Globus pallidus (tissue), 1 donor: ENCODE measurements at places on chromosomes 1 and 21.

DNA sequence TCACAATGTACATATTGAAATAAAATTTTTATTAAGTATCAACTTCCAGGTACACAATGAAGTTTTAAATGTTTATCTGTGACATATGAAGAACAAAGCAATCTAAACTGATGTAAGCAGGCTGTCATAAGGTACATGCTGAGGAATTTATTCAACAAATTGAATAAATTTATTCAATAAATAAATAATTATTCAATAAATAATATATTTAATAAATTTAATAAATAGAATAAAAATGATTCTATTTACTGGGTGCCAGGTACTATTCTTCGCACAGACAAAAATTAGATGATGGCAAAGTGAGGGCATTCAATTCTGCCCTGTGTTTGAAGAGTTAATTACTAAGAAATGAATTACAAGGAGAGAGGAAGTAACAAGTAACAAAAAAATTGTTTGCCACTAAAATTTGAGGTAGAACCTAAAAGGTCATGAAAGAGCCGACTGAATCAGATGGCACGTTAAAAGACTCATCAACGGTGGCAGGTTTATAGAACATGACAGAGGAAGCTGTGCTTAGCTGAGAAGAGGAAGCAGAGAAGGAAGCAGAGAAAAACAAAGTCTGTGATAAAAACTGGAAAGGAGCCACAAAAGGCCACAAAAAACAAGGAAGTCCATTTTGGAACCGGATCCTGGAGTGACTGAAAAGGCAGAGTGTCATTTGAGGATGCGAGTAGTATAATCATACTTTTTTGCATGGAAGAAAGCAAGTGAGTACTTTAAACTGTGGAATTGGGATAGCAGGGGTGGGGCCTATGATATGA, 2.2 kb upstream of the USP24 start:
- DNase-seq, result peak; percentile 60

DNA sequence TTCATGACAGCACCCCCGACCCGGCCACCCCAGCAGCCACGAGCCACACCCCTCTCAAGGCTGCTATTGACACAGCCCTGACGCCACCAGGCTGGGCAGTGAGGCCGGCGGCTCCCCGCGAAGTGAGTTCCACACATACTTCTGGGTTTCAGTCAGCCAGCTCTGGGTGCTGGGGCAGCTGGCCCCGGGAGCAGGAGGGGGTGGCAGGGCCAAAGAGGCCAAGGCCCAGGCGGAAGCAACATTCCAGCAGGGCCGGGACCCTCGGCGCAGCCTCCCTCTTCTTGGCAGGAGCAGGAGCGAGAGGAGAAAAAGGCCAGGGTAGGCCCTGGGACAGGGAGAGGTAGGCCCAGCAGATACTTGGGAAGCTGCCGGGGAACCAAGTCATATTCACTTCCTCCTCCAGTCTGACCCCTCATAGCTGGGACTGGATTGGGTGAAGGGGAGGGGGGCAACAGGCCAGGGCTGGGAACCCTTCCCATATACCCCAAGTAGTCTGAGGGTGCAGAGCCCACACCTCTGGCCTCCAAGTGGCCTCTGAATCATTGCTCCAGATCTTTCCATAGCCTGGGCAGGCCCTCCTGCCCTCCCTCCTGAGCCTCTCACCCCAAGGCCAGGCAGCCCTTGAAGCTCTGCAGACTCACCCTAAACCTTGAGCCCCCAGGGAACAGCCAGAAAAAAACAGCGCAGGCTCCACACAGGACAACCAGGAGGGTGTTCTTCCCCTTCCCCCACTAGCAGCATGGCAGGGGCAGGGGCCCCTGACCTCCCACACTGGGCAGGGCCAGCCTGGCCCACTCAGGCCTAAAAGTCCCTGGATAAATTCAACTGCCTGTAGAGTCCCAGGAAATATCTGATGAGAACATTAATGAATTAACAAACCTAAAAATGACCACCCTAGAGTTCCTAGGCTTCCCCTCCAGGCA, 5.7 kb downstream of the HSPG2 start:
- DNase-seq, result no peak

GRCh38 chr1:9591669-9592509, 3.2 kb downstream of the TMEM201 start:
- no peak for DNase-seq

GRCh38 chr1:77459881-77460280, 178.1 kb downstream of the AK5 start:
- DNase-seq, result no peak

DNA sequence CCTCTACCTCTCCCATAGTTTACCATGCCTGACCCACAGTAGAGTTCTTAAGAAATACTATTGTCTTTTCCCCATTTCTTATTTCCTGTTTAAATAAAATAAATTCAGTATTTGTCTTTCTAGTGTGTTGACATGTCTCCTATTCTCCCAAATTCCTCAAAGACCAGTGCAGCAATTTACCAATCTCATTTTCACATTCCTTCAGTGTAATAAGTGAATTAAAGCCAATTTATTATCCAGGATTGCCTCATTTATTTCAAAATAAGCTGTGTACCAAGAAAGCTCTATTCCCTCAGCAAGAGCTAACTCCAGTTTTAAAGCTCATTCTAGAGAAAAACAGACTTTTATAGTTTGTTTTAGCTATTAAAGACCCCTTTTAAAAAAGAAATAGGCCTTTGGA, 49.9 kb downstream of the DISC1 start:
- DNase-seq, result no peak

GRCh38 chr1:163174524-163175437, 27.9 kb downstream of the RGS5 start:
- DNase-seq, result peak; percentile 39

GRCh38 chr1:172903581-172904220, 147.0 kb downstream of the TNFSF18 start:
- DNase-seq, result no peak

- no peak for DNase-seq
These were observed 200.8 kb downstream of the RASAL2 start for GRCh38 chr1:178294654-178295053.

DNA sequence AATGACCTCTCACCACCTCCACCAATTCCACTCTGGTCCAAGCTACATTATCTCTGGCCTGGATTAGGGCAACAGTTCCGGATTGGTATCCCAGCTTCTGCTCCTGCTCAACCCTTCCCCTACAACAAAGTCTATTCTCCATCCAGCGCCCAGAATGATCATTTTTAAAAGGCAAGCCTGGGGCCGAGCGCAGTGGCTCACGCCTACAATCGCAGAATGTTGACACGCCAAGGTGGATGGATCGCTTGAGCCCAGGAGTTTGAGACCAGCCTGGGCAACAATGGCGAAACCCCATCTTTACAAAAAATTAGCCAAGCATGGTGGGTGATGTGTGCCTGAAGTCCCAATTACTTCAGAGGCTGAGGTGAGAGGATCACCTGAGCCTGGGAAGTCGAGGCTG, 2.2 kb downstream of the LYST start:
- no peak for DNase-seq

- DNase-seq, result no peak
These were observed 275.9 kb upstream of the C1orf105 start for GRCh38 chr1:172144445-172145061.

DNA sequence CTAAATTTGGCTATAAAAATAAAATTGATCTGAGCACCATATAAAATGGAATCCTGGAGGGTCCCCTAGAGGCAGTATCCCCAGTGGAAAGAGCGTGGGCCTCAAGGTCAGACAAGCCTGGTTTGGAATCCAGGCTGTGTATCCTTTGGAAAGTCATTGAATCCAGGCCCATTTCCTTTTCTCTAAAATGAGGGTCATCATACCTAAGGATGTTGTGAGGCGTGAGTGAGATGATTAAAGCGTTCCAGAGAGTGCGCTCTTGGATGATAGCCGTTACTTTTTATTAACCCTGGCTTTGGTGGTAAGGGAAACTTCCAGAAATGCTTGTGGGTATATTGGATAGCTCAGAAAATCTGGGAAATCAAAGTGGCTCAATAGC, 683 bp upstream of the ZNF436 start:
- no peak for DNase-seq

DNA sequence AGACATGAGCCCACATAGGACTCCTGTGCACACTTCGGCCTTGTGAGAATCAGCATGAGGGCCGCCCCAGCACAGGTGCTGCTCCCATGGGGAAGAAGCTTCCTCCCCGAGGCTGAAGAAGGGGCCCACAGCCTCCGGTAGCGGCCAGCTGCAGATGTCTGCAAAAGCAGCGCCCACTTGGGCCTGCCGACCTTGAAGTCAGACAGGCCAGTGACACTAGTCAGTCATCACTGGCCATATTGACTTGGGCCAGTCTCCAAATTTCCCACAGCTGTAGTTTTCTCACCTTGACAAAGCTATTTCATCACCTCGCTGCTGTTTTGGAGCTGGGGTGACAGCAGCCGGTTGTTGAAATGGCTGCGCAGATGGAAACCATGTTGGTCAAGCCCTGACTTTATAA, 83.0 kb downstream of the RIPK4 start:
- DNase-seq, result no peak

GRCh38 chr21:34148826-34149558, 75.6 kb downstream of the MRPS6 start:
- peak; percentile 74 for DNase-seq

DNA sequence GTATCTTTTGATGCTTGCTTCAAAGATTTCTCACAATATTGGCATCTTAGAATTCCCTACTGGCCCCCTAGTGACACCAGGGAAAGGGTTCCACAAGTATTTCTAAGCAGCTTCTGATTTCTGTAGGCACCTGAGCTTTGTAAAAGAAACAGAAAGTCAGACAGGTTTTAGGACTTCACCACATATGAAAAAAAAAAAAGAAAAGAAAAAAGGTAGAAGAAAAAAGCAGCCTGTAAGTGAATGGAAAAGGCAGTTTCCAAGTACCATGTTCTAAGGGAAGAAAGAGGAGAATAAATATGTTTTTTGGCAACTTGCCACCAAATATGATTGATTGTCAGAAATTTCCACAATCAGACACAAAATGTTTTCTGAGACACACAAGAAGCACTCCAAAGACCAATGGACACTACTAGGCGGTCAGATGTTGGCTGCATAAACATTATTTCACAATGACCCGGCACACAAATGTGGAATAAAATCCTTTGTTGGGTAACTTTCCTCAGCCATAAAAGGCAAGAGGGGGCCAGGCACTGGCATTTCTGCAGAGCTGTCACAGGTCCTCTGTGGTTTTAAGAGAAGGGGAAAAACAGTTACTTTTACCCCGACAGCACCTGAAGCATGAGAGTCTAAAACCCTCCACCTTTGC, 12.7 kb upstream of the CPLANE2 start:
- no peak for DNase-seq

- DNase-seq, result no peak
These were observed 4.2 kb downstream of the SPATA21 start for GRCh38 chr1:16433030-16433429.

- no peak for DNase-seq
These were observed 161.5 kb upstream of the C1orf174 start for GRCh38 chr1:4061521-4062031.

- no peak for DNase-seq
These were observed 1148.8 kb upstream of the ADGRL4 start for GRCh38 chr1:80155371-80155770.

DNA sequence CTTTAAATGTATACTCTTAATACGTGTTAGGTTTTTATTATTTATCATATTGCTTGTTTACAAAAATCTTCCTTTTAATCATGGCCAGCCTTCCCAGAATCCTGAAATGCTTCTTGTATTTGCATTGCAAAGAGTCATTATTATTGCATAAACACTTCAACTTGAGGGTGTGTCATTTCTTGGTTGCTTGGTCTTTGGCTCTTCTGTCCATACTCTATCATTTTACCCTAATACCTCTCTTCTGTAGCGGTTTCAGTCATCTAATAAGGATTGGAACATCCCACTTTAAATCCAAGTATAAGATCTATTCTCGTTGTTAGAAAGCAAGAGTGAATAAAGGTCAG, 200.6 kb upstream of the CACYBP start:
- DNase-seq, result no peak

DNA sequence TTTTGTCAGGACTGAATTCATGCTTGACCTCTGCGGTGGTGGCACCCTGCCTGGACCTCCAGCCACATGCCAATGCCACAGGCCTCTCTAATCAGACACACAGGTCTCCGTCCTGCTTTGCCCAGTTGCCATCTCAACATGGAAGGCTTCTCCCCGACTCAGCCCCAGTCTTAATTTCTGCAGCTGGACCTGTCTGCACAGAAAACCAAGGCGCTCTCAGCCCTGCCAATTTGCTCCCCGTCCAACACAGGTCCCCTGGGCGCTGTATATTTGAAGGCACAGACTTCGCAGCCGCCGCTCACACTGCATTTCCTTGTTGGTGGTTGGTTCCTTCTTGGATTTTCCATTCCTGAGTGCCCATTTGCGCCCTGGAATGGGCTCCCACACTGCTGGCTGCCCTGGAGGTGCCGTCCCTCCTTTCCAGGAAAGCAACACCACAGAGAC, 28.0 kb upstream of the PLEKHG5 start:
- DNase-seq, result no peak

DNA sequence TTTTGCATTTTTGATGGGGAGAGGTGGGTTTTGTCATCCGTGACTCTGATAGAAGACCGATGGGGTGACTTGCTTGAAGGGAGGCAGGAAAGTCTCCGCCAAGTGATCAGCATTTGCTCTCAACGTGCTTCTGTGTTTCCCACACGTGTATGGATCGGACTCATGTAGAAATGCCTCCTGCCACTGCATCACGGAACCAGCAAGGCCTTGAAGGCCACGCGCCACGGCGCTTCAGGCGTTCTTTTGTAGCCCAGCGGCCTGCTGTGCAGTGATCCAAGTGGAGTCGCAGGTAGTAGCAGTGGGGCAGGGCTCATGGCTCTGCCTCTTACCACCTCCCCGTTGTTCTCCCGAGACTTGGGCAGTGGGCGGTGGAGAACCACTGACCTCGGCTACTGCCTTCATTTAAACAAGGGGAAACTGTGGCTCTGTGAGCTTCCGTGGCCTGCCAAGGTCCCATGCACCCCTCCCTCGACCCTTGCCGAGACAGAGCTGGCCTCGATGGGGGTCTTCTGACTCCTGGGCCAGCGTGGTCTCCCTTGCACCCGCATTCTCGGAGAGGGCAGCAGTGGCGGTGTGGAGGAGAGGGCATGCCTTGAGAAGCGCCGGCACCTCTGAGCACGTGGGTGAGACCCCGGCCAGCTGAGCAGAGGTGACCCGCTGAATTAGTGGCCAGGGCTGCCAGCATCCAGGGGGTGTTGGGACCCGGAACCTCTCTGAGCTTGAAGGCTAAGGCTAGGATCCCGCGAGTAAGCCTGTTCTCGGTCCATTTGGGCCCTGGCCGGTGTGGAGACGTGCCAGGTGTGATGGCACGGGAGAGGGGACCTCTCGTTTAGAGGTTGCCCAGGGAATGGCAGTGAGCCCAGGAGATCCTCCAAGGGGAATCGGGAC, 46.1 kb upstream of the ABCG1 start:
- DNase-seq, result no peak

GRCh38 chr1:115165776-115166175, 76.5 kb upstream of the TSPAN2 start:
- DNase-seq, result no peak

GRCh38 chr1:168732736-168733135, 3.7 kb upstream of the DPT start:
- no peak for DNase-seq
